Esophagus squamous epithelium (tissue), 5 donors: ENCODE measurements at places on chromosomes 12 and 14.

- no peak for DNase-seq
Measured at GRCh38 chr14:94974422-94974821, 182.9 kb downstream of the DICER1 start.

GRCh38 chr14:96790186-96790585 lies 7.0 kb upstream of the VRK1 start:
- no peak for DNase-seq

GRCh38 chr12:107515446-107515958 lies 170.1 kb upstream of the PWP1 start:
- DNase-seq, result no peak

GRCh38 chr14:51666826-51667225 lies 15.1 kb downstream of the FRMD6 start:
- DNase-seq, result no peak

DNA sequence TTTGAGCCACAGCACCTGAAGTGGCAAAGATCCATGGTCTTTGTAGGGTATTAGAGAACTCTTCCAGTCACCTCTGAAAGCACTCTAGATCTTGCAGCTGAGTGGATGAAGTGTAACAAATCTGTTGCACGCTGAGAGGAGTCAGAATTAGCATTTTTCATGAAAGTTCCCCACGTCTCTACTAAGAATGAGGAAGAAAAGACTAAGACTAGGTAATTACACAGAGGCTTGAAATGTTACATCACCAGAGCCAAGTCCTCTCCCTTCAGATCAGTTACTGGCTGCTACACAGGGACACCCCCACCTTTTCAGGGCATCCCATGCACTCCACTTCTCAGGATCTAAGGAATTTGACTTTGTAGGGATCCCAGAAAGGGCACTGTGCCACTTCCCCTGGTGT lies 98.6 kb upstream of the FKBP4 start:
- no peak for DNase-seq

GRCh38 chr14:32167907-32168306 lies 33.9 kb upstream of the RNU6-7 start:
- DNase-seq, result no peak

GRCh38 chr14:104111301-104112112 lies 26.0 kb downstream of the ASPG start:
- no peak for DNase-seq

DNA sequence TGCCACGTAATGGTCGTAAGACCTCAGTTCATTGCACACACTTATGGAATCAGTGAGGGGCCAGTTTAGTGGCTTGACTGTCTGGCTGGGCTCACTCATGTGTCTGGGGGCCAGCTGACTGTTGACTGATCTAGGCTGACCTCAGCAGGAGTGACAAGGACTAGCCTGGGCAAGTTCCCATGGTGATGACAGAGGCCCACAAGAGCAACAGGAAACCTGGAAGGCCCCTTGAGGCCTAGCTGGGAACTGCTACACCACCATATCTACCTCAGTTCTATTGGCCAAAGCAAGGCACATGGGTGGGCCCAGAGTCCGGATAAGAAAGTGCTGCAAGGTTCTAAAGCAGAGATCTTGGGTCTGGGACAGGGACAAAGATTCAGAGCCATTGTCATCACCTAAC lies 21.3 kb upstream of the RFLNA start:
- no peak for DNase-seq

DNA sequence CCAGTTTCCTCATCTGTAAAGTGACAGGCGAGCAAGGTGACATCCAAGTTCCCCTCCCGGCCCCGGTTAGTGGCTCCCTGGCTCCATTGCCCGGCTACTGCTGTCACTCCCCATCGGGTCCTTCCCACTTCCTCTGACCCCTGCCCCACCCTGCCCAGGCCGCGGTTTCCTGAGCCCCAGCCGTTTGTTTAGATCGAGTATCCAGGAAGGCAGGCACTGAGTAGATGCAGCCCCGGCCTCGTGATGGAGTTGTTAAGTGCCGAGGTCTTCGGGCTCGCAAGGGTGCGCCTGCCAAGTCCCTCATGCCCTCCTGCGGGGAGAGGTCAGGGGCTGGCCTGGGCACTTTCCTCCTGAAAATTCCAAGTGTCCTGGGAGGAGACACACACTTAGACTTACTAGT lies 55.4 kb downstream of the TEAD4 start:
- DNase-seq, result no peak

DNA sequence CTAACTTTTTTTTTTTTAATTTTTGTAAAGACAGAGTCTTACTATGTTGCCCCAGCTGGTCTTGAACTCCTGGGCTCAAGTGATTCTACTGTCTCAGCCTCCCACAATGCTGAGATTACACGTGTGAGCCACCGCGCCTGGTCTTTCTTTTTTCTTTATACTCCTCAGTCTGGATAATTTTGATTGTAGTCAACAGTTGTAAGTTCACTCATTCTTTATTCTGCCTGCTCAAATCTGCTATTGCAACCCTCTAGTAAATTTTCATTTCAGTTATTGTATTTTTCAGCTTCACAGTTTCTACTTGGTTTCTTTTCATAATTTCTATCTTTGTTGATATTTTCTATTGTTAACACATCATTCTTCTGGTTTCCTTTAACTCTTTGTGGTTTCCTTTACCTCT lies 5.8 kb upstream of the MIS18BP1 start:
- no peak for DNase-seq

GRCh38 chr12:5217936-5218335 lies 174.3 kb downstream of the KCNA5 start:
- no peak for DNase-seq

GRCh38 chr12:129073157-129073915 lies 220.1 kb downstream of the GLT1D1 start:
- DNase-seq, result no peak

GRCh38 chr14:68244262-68244980 lies 424.8 kb downstream of the RAD51B start:
- DNase-seq, result no peak
